ENCODE measurements at places on chromosomes 13 and 19.

- no peak for DNase-seq
Observed at GRCh38 chr13:70945506-70945905, 837.3 kb upstream of the KLHL1 start.

- peak; percentile 96 for DNase-seq
Observed at GRCh38 chr13:33194820-33195692, 90.5 kb downstream of the STARD13 start.

- peak; percentile 19 for DNase-seq
Observed at GRCh38 chr13:112032186-112032993, 34.6 kb upstream of the SOX1 start.

- no peak for DNase-seq
Observed at GRCh38 chr19:54646331-54646841, 16.1 kb downstream of the LILRB1 start.

DNA sequence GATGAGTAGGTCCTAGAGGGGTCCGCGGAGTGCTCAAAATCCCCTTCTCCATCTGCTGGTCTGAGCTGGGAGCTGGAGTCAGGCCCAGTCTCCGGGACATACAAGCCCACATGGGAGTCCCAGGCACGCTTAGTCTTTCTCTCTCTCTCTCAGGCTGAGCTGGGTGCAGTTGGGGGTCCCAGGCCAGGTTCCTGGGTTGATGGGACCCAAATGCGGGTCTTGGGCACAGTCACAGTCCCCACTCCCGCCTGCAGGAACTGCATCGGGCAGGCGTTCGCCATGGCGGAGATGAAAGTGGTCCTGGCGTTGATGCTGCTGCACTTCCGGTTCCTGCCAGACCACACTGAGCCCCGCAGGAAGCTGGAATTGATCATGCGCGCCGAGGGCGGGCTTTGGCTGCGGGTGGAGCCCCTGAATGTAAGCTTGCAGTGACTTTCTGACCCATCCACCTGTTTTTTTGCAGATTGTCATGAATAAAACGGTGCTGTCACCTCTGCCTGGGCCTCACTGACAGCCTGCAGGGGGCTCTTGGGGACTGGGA lies 23.8 kb downstream of the CYP4F12 start:
- no peak for DNase-seq

DNA sequence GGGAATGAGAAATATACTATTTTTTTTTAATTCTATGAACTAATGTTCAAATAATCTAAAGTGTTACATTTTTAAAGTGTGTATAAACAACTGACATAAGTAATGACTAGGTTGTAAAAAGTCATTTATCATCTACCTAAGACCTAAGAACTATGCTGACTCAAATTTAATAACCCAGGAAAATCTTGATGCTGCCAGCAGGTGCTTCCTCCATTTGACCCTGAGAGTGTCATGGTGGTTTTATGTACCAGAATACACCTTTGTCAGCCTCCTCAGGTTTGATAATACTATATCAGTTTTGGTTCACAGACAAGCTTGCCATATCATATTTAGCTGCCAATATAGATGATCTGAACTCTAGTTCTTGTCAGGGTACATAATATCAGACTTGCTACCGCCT lies 1151.2 kb downstream of the PCDH17 start:
- no peak for DNase-seq

GRCh38 chr19:920051-920864 lies 3.1 kb downstream of the KISS1R start:
- no peak for DNase-seq

- DNase-seq: no peak
Observed at GRCh38 chr19:46371371-46371901, 24.5 kb downstream of the PPP5C start.

GRCh38 chr13:46492946-46493345 lies 60.0 kb upstream of the LRCH1 start:
- DNase-seq: peak; percentile 63

DNA sequence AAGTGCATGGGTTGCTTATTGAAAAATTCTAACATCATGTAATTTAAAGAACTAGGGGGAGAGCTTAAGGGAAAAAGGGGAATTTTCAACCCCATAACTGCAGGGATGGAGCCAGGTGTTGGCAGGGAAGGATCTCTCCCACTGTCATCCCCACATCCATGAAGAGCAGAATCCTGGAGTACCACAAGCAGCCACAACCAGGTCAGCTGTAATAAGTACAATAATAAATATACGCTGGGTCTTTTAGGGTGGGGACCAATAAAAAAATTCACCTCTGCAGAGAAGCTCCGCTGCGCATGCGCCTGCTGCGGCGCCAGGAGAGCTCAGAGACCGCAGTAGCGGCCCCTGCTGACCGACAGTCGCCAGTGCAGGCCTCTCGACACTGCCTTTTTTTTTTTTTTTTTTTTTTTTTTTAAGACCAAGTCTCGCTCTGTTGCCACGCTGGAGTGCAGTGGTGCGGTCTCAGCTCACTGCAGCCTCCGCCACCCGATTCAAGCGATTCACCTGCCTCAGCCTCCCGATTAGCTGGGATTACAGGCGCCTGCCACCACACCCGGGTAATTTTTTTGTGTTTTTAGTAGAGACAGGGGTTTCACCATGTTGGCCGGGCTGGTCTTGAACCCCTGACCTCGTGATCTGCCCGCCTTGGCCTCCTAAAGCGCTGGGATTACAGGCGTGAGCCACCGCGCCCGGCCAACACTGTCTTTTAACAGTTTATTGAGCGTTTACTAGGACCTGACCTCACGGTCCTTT lies 2.5 kb upstream of the EEF2 start:
- DNase-seq: peak; percentile 78

GRCh38 chr19:55684946-55685681 lies 10.1 kb downstream of the EPN1 start:
- DNase-seq: no peak

- no peak for DNase-seq
Observed at GRCh38 chr13:38419312-38419873, 69.7 kb downstream of the UFM1 start.

DNA sequence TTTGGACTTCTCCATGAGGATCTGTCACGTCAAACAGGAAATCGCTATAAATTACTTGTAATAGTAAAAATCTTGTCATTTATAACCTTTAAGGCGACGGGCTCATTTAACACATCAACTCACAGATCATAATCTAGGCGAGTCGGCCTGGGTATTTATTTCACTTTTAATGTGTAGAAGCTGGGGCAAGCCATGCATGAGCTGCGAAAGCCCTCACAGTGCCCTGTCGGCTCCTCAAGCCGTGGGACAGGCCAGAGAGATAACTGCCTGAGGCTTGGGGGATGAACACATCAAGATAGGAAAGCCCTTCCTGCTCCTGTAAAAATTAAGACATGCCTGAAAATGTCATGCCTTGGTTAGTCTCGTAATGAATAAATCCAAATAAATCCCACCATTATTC lies 30.8 kb downstream of the SOX1 start:
- DNase-seq: no peak

DNA sequence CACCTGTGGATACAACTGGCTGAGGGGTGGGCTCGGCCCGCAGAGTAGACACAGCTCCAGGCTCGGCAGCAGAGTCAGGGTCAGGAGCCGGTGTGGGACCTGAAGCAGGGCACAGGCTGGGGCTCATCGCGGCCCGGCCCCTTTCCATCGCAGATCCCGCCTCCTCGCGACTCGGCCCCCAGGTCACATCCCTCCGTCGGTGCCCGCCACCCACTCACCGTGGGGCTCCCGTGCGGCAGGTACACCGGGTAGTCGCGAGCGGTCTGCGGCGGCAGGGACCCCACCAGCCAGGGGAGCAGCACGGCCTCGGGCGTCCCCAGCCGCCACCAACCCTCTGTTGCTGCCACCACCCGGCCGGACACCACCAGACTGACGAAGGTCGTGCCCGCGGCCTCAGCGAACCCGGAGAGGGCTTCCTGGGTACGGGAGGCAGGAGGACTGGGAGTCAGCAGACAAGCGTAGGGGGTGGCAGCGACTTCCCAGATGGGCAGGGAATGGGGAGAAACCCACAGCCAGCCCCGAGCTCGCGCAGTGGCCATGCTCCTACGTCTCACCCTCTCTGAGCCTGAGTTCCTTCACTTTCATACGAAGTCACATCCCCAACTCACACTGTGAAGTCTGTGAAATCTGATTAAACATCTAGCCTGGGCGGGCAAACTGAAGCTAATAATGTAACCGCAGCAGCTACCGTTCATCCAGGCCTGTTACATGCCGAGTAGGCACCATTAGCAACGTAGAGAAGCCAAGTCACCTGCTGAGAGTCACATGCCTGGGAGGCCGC lies 3.7 kb downstream of the FUZ start:
- DNase-seq: peak; percentile 40

DNA sequence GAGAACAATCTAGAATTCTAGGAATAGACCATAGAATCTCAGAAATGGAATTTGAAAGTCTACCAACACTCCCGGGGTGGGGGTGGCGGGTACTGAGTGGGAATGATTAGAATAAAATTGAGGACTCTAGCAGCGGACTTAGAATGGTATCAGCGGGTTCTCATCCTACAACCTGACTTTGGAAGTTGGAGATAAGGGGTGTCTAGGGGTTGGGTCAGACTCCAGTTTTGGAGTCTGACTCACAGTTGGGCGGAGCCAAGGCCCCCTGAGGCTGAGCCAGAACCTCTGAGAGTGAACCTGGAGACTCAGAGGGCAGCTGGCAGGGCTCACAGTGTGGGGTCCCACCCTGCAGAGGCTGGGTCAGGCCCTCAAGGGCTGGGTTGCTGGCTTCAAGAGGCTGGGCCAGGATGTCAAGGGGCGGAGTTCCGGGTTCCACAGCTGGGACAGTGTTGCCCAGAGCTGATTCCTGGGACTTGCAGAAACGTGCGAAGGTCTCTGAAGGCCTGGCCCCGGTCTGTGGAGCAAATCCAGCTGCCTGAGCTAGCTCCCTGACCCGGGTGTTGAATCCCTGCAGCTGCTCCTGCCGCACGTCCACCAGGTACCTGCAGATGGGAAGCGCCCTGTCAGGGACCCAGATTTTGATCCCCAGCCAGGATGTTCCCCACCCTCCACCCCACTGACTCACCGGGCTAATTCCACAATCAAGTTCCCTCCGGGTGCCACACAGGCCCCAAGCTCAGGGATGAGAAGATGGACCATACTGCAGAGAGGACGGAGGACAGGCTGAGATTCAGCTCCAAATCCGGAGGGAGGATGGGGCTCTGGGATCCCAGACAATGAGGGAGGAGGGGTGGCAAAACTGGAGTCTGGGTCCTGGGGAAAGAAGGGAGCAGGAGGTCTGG lies 1.6 kb upstream of the TNNI3 start:
- DNase-seq: peak; percentile 48

DNA sequence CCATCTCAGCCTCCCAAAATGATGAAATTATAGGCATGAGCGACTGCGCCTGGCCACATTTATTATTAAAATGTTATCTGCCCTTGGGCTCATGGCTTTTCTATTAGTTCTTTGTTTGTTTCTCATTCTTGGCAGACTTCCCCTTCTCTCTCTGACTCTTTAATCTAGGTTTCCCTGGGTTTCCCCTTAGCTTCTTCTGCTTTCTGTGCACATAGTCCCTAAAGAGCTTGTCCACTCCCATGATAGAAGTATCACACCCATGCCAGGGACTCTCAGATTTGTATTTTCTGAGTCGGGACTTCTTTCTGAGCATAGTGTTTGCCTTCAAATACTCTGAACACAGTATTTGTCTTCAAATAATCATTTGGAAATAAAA lies 38.6 kb upstream of the ITM2B start:
- peak; percentile 3 for DNase-seq

GRCh38 chr13:28659621-28659970 lies 666 bp downstream of the POMP start:
- DNase-seq: peak; percentile 56
